ENCODE measurements at places on chromosomes 1 and 21.

DNA sequence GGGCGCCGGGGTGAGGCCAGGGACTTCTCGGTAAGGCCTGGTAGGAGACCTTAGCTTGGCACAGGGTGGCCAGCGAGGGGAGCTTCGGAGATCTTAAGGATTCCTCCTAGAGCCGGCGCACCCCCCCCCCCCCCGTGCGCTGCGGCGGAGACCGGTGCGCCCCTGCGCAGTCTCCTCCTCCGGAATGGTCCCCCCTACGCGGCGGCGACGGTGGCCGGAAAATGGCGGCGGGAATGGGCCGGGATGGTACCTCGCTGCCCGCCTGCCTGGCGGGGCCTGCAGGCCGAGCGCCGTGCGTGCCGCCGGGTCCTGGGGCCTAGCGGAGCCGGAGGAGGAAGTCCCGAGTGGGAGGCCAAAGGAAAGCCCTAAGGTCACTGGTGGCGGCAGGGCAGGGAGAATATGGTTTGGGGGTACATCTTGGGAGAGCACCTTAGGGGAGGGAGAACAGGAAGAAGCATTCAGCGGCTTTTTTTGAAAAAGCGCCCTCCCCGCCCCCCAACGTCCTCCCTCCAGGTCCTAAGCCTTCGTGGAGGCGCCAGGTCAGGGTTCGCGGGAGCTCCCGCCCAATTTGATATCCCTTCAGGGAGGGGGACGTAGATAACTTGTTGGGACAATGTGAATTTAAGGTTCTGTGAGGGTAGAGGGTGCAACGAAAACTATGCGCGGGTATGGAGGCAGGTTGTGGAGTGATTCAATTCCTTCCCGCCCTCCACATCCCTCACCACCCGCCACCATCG is 429 bp downstream of the SRRM1 start:
- DNase-seq: peak; percentile 71

- DNase-seq: no peak
These were observed 9.2 kb upstream of the SLAMF8 start for GRCh38 chr1:159817276-159818041.

DNA sequence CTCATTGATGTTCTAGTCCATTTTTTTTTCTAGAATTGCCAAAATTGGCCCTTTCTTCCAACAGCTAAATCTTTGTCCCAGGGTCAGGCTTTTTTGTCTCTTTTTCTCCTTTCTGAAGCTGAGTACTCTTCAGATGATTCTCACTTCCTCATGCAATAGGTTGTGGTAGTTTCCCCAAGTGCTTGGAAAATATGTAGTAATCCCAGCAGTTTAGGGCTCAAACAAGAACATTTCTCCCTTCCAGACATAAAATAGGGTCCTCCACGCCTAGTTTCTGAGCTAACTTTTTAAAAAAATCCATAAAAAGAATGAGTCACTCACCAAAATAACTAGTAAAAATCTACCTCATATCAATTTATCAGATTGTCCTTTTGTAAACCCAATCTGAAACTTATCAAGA is 10.0 kb upstream of the MCOLN3 start:
- DNase-seq: no peak

- DNase-seq: no peak
These were observed 2.2 kb downstream of the SPATA6 start for GRCh38 chr1:48469616-48470480.

GRCh38 chr1:1777950-1778662 is at the start of gene NADK:
Gene NADK, minus strand, starts transcription at chr1:1778470. Its CDS starts 13,064 bp downstream, at chr1:1765406.
- peak; percentile 81 for DNase-seq

Data from stimulated activated naive CD8-positive, alpha-beta T cell treated with anti-CD3 and anti-CD28 coated beads, Interleukin-15, Interleukin-2, amounts not matched to agents 100 U/mL and 50 U/mL, for 24 hours (primary cell).